ENCODE measurements at places on chromosomes 3 and 15.
A peak's percentile ranks its signal among the peaks of the same experiment; 100 is the strongest.

- DNase-seq = peak; percentile 34
These were observed 215.5 kb downstream of the NR1D2 start for GRCh38 chr3:24160424-24161095.

- no peak for DNase-seq
These were observed 19.7 kb downstream of the B3GNT5 start for GRCh38 chr3:183272791-183273190.

DNA sequence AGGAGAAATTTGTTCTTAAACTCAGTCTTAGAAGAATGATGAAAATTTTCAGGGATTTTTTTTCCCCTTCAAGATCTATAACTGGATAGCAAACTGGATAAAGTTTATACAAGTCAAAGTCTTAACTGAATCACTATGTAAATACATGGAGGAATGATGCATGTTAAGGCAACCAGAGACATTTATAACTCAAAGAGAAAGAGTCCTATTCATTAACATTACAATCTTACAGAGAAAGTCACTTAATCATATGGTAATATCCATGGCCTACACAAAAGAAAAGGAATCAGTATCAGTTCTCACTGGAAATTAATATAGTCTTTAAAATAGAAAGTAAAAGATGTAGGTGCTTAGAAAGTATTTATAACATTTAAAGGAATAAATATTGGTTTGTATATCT lies 869.1 kb downstream of the TBL1XR1 start:
- DNase-seq = no peak

DNA sequence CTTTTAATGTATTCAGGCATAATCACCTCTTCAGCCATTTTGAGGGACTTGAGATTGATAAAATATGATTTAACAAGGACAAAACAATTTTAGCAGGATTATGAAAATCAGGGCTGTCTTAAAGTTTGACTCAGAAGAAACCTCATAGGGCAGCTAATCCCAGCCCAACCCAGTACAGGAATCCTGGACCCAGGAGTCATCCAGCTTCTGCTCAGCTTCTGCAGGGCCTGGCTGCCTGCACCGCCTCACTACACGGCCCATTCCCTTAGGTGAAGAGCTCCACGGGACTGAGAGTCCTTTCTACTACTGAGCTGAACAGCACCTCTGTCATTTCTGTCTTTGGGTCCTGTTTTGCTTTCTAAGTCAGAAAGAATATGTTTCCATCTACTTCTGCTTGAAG lies 37.5 kb downstream of the ARHGAP31 start:
- no peak for DNase-seq

GRCh38 chr3:120177707-120178306 lies 83.6 kb upstream of the GSK3B start:
- no peak for DNase-seq

- DNase-seq = peak; percentile 59
These were observed 340.8 kb upstream of the SUCLG2 start for GRCh38 chr3:67995206-67995605.

- no peak for DNase-seq
These were observed 36.4 kb upstream of the PRR23E start for GRCh38 chr3:127156338-127157050.

DNA sequence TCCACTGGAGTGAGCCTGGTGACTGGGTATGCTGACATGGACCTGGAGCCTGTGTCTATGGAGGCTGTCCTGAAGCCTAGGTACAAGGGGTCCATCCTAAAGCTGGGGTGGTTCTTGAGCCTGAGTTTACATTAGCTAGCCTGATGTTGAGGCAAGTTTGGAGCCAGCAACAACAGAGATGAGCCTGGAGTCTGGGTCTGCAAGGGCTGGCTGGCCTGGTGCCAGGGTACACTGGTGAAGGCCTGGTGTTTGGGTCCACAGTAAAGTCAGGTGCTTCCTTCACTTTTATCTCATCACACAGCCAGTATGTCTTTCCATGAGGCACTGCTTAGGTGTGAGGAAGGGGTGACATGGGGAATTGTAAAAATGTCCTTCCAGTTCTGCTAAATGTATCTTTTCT lies 49.5 kb downstream of the TP63 start:
- no peak for DNase-seq
